Activated T-cell treated with anti-CD3 and anti-CD28 coated beads, Interleukin-2, amount 50 U/mL, for 72 hours (primary cell): ENCODE measurements at places on chromosomes 7 and 10. TPM values are rescaled to one million over a fixed set of nuclear protein-coding genes. Genes with fewer than 3 reads are reported as not detected.

Gene ELAPOR2
- 9.3 TPM for total RNA-seq

DNA sequence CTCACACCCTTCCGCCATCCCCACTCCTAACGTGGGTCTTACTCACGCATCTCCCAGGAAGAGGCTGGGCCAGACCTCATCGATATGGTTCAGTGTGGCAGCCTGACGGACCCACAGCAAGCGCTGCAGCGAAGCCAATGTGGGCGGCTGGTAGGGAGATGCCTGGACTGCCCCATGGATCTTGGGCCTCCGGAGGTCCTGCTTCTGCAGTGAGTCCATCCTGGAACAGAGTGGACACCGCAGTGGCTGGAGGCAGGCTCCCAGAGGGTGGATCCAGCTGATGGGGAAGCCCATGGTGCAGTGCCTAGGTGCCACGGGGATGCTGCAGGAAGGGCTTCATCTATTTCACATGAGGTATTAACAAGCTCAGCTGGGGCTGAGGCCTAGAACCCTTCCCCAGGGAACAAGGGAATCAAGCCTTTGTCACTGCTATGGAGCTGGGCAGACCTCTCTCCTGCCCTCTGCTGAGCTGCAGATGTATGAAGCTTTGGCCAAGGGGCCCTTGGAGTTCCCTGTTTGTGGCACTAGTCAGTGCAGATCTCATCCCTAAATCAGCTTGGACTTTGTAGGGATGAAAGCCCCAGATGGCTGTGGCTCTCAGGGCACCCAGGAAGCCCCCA lies 13.7 kb upstream of the SAMD8 start:
- H3K36me3 ChIP-seq, result no peaks in the 10 kb centered on the region
- no peak overlapping the region for H3K27ac ChIP-seq
- peaks cover 5% of the 10 kb centered on the region for H3K4me1 ChIP-seq
- H3K4me3 ChIP-seq, result no peak overlapping the region
- H3K27me3 ChIP-seq, result peaks cover 5% of the 10 kb centered on the region

Gene ASB10
- not detected for total RNA-seq

DNA sequence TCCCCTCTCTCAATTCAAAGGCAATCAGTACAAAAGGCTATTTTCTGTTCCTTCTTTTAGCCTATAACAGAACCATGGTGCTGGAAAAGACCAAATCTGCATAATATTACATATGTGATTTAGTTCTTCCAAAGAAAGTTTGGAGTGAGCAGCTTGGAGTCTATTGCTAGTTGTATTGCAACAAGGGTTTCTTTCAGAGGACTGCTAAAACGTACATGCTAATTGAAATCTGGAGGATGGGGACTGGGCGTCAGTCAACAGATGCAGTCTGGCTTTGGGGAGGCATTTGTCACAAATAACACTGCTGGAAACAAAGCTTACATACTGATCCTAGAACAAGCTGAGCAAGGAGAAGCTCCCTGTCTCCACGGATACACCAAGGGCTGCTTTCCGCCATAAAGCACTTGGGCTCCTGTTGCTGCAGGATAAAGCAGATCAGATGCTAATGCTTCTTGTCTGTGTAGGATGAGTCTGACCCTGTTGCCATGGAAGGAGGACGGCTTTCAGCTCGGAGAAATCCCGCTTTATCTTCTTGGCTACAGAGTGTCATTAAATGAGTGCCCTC lies 883.5 kb downstream of the SORCS1 start:
- H3K4me1 ChIP-seq, result no peaks in the 10 kb centered on the region
- no peak overlapping the region for H3K4me3 ChIP-seq
- H3K27me3 ChIP-seq, result no peaks in the 10 kb centered on the region
- H3K36me3 ChIP-seq, result no peaks in the 10 kb centered on the region
- no peak overlapping the region for H3K27ac ChIP-seq
